ENCODE measurements at places on chromosomes 7 and 10.

- DNase-seq = no peak
Measured at GRCh38 chr7:726854-727103, 280 bp downstream of the DNAAF5 start.

DNA sequence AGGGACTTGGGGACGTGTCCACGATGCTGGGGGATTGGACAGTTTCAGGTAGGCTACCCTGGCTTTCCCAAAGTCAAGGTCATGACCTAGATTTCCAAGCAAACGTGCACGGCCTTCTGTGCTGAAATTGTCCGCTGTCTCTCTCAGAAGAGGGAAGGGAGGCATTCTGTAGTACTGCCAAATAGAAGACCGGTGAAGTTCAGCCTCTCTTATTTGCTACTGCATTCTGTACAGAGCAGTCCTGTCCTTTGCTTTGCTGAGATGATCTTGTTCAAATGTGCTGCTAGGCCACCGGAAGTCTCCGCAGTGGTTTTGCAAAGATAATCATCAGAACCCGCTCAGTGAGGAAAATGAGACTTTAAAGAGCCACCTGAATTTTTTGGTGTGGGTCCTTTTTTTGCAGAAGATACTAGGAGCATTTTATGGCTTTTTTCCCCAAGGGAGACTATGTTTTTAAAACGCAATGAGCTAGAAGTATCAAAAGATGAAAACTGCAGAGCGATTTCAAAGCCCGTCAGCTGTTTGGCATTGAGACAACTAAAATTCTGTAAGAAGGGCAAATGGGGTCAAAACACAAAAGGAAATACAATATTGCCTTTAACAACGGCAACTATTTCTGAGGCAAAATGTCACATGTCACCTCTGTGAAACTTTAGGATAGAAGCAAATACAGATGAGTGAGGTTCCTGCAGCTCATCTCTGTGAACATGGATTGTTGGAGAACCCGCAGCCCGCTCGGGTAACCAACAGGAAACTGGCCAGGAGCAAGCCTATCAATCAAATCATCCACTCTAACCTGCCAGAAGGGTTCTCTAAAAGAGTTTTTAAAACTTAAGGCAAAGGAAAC, 1.3 kb upstream of the NMT2 start:
- no peak for DNase-seq

GRCh38 chr7:44703921-44704320, 44.7 kb upstream of the ZMIZ2 start:
- DNase-seq = no peak

GRCh38 chr10:112280205-112280921, 2.8 kb upstream of the TECTB start:
- DNase-seq = no peak

DNA sequence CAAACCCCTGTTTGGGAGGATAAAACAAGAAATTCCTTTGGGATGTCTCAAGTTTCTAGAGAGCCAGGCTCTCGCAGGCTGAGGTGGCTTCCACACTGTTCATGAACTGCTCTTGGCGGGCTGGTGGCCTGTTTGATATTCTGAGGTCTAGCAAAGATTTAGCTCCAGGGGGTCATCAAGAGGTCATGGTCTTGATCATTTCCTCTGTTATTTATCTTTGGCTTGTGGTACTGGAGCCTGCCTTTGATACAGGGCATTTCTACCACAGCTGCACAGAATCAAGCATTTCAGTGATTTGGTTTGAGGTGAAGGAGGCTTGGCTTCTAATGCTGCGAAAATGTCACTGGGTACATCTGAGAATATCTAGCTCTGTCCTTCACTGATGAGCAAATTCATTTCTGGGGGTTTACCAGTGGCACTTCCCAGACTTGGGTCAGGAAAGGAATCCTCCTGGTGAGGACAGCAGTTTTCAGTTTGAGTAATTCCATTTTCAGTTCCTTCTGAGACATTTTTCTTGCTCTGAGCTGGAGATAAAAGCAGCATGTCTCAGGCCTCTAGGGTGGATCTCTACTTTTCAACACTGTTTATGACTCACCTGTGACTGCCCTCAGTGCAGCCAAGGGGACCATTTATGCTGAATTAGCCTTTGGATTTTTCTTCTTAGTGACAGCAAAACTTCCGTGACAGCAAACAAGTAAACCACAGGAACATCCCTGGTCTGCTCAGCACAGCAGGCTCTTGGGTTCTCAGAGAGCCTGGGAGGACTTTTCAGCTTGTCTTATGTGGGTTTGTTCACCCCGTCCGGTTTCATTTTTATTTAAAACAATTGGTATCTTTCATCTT, 312.0 kb downstream of the RNLS start:
- peak; percentile 75 for DNase-seq

DNA sequence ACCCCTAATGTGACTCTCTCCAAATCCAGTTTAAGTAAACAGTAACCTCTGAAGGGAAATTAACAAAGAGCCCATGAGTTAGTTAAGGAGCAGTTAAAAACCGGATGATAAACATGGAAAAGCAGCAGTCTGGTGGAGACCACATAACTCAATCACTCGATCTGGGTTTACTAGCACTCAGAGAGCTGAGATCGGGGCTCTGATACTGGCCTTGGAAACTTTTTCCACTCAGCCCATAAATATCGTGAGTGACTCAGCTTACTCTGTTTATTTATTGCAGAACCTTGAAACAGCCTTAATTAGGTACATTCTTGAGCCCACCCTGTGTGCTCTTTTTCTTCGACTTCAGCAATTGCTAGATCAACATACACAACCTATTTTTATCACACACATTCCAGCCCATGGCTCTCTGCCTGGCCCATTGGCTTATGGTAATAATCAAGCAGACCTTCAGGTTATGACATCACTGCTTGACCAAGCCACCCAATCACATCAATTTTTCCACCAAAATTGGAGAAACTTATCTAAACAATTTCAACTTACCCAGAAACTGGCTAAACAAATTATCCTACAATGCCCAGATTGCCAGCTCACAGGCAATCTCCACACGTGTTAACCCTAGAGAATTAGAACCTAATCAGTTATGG, 82.2 kb upstream of the GPR22 start:
- DNase-seq = no peak

DNA sequence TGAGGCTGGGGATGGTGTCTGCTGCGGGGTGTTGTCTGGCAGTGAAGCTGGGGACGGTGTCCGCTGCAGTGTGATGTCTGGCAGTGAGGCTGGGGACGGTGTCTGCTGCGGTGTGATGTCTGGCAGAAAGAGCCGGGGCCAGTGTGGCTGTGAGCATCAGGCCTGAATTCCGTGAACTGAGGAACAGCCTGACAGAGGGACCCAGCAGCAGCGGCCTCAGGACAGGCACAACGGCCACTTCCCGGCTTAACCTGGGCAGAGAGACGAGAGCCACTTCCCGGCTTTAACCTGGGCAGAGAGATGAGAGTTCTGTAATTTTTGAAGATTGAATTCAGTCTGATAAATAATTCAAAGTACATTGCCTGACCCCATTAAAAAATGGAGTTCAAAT, 321.2 kb downstream of the PTPRN2 start:
- no peak for DNase-seq

- DNase-seq = no peak
Measured at GRCh38 chr7:48046458-48046857, 11.1 kb downstream of the C7orf57 start.

DNA sequence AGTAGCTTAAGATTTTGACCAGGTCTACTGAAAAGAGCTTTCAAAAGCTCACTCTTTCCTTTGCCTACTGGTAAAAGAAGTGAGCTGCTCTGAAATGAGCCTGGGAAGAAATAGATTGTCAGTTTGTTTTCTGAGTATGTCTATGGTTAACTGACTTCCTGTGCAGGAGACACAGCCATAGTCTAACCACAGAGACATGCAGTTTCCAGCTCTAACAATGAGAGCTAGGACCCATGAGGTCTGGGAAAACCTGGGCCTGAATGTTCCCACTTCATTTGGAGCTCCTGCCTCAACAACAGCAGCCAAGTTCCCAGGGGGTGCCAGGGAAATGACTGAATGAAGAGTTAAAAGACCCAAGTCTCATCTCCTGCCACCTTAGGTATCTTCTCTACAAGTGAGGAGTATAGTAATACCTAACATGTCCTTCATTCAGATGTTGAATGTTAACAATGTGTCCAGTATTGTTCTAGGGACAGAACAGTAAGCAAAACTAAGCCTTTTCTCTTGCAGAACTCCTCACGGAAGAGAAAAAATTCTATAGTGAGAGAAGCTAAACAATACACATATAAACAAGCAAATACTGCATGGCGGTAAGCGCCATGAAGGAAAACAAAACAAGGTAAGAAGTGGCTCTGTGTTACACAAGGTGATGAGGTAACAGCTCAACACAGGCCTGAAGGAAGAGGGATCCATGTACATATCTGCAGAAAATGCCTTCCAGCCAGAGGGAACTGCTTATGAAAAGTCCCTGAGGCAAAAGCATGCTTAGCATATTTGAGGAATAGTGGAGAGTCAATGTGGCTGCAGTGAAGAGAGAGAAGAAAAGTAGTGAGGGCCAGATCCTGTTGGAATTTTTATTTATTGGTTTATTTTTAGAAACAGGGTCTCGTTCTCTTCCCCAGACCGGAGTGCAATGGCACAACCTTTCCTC, 26.4 kb upstream of the ANKRD1 start:
- DNase-seq = no peak

DNA sequence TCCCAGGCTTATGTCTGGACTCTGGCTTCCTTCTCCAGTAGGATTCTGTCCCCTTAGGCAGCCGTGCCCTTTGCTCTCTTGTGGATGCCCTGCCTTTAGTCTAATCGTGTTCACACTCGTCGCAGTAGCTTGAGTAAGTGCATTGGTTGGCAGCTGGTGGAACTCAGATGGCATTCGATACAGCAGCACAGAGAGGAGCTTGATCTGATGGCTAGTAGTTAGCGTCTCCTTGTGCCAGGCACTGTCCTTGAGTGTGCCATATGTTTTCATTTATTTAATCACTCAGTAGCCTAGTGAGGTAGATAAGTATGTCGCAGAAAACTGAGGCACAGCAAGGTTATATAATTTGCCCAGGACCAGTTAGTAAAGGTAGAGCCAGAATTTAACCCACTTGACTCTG, 18.2 kb upstream of the PARP12 start:
- DNase-seq = no peak

- no peak for DNase-seq
Measured at GRCh38 chr7:5282543-5283316, at the start of gene SLC29A4. Gene SLC29A4, plus strand, starts transcription at chr7:5282943. Its CDS starts 4,874 bp downstream, at chr7:5287817.

GRCh38 chr7:130383187-130383980, 3.1 kb downstream of the CPA1 start:
- DNase-seq = no peak

GRCh38 chr7:155998328-155998691, 186.0 kb upstream of the SHH start:
- no peak for DNase-seq

- no peak for DNase-seq
Measured at GRCh38 chr10:128867210-128867609, 599.8 kb upstream of the MGMT start.

DNA sequence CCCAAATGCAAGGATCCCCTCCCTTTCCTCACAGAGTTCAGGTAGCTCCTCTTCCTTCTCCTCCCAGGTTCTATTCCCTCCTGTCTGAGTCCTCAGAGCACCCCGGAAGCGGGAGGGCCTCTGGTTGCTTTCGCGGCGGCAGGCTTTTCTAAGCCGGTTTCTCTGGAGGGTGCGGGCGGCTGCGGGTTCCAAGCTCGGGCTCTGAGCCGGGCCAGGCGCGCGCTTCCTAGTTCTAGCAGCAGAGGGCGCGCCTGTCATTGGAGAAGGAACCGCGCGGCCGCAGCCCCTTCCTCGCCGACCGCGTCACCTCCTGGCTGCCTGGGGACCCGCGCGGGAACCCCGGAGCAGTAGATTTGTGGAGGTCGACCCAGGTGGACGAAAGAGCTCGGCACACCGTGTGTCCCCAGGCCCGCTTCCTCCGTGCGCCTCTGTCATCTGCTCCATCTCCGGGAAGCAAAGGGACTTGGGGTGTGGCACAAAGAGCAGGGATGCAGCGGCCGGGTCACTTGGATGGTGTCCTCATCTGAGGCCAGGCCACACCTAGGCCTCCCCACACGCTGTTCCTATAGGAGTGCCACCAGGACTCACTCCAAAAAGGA, 389.0 kb upstream of the PODXL start:
- no peak for DNase-seq

GRCh38 chr10:32408690-32409089, 37.2 kb upstream of the CCDC7 start:
- DNase-seq = no peak

- DNase-seq = no peak
Measured at GRCh38 chr7:120407010-120407409, 134.0 kb downstream of the KCND2 start.

- DNase-seq = no peak
Measured at GRCh38 chr7:156524818-156525597, 115.6 kb upstream of the RNF32 start.

GRCh38 chr10:23981520-23982309, 227.2 kb upstream of the KIAA1217 start:
- no peak for DNase-seq

- DNase-seq = no peak
Measured at GRCh38 chr7:81232084-81232799, 313.4 kb upstream of the SEMA3C start.

- DNase-seq = no peak
Measured at GRCh38 chr7:26367219-26367711, 75.6 kb downstream of the SNX10 start.

- DNase-seq = no peak
Measured at GRCh38 chr10:46291817-46292572, 5.2 kb downstream of the ANTXRL start.
